ENCODE measurements at places on chromosomes 4 and X.

- no peak for DNase-seq
Measured at GRCh38 chr4:113325876-113326615, 276.6 kb downstream of the ANK2 start.

- DNase-seq = no peak
Measured at GRCh38 chr4:84492290-84492689, 6.8 kb downstream of the NKX6-1 start.

DNA sequence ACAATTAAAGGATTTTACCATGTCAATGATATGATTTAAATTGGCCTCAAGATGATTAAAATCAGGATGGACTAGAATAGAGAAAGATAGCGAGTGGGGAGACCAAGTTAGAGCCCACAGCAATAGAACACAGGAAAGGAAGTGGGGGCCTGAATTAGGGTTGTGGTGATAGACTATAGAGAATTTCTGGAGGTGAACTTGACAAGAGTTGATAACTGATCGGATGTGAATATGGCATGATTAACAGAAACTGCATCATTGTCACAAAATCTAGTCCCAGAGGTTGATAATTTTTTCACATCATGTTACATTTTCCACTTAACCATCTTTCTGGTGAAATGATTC, 26.3 kb upstream of the TRPC3 start:
- DNase-seq = no peak

- peak; percentile 22 for DNase-seq
Measured at GRCh38 chrX:45807572-45808425, 607.1 kb upstream of the DIPK2B start.

- DNase-seq = no peak
Measured at GRCh38 chrX:114038358-114038757, 545.5 kb upstream of the HTR2C start.

DNA sequence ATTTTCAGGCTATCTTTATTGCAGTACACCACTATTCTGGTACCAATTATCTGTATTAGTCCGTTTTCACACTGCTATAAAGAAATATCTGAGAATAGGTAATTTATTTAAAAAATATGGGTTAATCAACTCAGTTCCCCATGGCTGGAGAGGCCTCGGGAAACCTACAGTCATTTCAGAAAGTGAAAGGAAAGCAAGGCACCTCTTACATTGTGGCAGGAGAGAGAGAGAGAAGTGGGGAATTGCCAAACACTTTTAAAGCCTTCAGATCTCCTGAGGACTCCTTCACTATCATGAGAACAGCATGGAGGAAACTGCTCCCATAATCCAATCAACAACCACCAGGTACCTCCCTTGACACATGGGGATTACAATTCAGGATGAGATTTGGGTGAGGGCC, 54.7 kb downstream of the AMER1 start:
- no peak for DNase-seq

- no peak for DNase-seq
Measured at GRCh38 chrX:733961-734360, 103.4 kb downstream of the SHOX start.

GRCh38 chrX:139930916-139931645, 1.8 kb downstream of the ATP11C start:
- no peak for DNase-seq
